ENCODE measurements at places on chromosomes 12 and 14.
A peak's percentile ranks its signal among the peaks of the same experiment; 100 is the strongest.

- no peak for DNase-seq
Measured at GRCh38 chr14:99185436-99186068, 86.4 kb downstream of the BCL11B start.

DNA sequence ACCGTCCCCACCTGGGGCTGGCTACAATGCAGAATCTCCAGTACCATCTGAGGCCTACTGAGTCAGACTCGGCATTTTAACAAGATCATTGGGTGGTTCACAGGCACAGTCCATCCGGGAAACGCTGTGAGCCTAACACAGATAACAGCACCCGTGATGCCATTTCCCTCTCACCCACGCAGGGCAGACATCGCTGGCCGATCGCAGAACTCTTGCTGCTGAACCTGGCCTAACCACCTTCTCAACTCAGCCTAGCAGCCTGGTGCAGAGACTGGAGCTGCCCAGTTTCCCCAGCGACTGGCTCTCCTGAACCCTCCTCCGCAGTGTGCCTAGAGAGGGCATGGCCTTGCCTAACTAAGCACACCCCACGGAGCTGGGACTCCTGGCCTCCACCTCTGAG lies 83.3 kb downstream of the NCOR2 start:
- no peak for DNase-seq

GRCh38 chr14:61841145-61841544 lies 78.9 kb downstream of the SNAPC1 start:
- DNase-seq: no peak

- DNase-seq: no peak
Measured at GRCh38 chr12:132921685-132922084, 34.3 kb upstream of the CHFR start.

DNA sequence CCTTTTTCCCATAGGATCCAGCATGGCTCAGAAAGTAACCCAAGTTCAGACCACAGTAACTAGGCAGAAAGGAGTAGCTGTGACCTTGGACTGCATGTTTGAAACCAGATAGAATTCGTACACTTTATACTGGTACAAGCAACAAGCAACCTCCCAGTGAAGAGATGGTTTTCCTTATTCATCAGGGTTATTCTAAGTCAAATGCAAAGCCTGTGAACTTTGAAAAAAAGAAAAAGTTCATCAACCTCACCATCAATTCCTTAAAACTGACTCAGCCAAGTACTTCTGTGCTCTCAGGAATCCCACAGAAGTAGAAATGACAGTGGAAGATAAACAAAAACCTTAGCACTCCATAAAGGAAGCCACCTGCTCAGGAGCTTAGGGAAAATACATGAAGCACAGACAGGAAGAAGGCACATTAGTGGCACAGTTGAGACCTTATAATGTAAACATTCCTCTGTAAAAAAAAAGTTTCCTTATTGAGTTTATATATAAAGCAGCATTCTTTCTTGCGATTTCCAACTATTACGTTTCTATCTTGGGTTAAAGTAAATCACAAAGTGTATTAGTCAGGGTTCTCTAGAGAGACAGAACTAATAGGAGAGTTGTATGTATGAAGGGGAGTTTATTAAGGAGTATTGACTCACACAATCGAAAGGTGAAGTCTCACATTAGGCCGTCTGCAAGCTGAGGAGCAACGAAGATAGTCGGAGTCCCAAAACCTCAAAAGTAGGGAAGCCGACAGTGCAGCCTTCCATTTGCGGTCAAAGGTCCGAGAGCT lies 398.4 kb downstream of the DAD1 start:
- no peak for DNase-seq

GRCh38 chr12:89927226-89927698 lies 218.6 kb upstream of the ATP2B1 start:
- DNase-seq: no peak

GRCh38 chr14:73324533-73324932 lies 87.2 kb downstream of the PAPLN start:
- no peak for DNase-seq

DNA sequence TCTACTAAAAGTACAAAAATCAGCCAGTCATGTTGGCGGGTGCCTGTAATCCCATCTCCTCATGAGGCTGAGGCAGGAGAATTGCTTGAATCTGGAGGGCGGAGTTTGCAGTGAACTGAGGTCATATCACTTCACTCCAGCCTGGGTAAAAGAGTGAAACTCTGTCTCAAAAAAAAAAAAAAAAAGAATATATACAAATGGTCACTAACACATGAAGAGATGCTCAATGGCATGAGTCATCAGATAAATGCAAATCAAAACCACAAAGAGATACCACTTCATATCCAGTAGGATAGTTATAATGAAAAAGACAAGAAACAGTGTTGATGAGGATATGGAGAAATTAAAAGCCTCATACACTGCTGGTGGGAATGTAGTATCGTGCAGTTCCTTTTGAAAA lies 33.6 kb upstream of the METAP2 start:
- peak; percentile 31 for DNase-seq

All from NCI-H526 (cell line).